ENCODE measurements at places on chromosomes 5 and 9.
A peak's percentile ranks its signal among the peaks of the same experiment; 100 is the strongest.

- DNase-seq, result no peak
These were observed 881 bp downstream of the TNFAIP8 start for GRCh38 chr5:119356612-119357188.

DNA sequence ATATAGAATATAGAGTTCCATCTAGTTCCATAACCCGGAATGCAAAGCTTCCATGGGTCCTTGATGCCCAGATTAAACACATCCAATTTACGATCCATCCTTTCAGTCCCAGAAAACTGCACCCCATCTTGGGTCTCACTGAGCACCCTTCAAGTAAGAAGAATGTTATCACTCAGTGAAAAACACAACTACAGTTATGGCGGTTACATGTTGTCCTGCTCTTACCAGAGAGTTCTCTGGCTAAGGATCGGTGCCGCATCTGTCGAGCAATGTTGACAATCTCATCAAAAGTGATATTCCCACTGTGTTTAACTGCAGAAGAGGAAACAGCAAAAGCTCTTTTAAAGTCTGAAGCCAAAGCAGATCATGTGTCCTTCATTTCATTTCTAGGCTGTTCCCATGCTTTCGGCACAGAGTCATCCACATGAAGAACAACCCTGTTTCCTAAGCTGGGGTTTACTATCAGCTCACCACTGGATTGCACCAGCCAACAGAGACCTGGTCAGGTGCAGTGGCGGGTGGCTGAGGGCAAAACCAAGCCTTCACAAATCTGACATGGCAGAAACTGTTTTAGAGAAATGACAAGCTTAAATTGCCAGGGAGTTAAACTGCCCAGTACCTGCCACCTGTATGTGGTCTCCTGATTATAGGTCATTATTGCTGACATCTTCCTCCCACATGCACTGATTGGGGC is 2.9 kb downstream of the RPL12 start:
- no peak for DNase-seq

DNA sequence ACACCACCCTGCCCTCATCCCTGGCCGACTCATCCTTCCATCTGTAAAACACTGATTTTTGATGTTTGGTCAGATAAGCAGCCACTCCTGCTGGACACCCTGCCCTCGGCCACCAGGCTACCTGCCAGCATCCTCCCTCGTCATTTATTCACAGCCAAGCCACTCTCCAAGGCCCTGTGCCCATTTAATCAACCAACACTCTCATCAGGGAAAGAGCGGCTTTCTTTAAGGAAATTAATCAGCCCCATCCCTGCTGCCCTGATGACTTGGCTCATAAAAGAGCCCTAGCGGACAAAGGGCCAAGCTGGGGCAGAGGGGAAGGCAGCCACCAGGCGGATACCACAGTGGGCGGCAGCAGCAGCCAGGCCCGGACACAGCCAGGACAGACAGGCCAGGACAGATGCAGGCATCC is 52.4 kb downstream of the GOLM1 start:
- no peak for DNase-seq

GRCh38 chr5:165135565-165135964 is 1630.1 kb downstream of the MAT2B start:
- no peak for DNase-seq

DNA sequence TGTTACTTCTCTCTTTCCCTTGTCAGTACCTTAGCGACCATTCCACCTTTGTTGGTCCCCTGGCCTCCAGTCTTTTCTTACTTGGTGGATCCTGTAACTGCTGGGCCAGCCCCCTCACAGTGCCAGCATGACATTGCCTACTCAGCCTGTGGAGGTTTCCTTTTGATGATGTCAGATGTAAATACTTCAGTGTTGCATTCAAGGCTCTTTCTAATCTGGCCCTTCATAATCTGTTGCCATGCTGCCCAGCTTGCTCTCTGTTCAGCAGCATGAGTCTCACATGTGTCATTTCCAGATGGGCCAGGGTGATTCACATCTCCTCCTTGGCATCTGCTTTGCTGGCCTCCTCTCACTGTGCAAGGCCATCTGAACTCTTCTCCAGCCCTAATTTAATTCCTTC is 57.1 kb downstream of the MAST4 start:
- DNase-seq, result no peak

GRCh38 chr5:65835191-65835590 is 91.2 kb upstream of the ERBIN start:
- DNase-seq, result no peak

- no peak for DNase-seq
These were observed 154.1 kb downstream of the NTRK2 start for GRCh38 chr9:84823421-84824271.

GRCh38 chr9:117160254-117160653 is 254.6 kb downstream of the ASTN2 start:
- no peak for DNase-seq

GRCh38 chr5:132496631-132497487 is 6.3 kb upstream of the IRF1 start:
- peak; percentile 76 for DNase-seq

DNA sequence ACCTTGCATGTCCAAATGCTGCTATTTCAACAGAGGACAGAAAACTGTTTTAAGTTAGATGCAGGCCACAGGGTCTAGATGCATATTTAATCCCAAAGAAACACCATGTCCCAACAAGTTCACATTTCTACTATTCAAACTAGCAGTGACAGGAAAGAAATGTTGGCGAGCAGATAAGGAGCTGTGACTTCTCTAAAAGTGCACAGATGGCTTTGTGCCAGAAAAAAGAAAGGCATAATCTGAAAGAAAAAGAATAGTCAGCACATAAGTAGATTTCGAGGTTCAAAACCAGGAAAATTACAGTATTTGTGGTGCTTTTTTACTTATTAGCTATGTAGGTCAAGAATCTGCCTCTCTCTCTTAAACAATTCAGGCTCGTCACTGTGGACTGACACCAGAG is 178.3 kb downstream of the DNAH5 start:
- DNase-seq, result no peak

DNA sequence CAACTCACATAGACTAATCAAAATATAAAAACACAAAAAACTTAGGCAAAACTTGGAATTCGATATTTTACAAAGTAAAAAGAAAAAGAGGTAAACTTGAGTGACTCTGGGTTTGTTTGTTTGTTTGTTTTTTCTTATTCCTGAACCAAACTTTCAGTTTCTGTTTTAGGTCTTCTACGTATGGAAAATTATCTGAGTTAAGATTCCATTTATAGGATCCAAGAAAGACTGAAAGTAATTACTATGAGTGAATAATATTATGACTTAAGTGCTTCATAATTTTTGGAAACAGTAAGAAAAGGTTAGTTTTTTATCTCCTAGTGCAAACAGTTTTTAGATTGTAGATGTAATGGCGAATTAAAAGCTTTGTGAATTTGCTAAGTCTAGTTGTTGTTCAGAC is 13.2 kb downstream of the ST8SIA4 start:
- no peak for DNase-seq

DNA sequence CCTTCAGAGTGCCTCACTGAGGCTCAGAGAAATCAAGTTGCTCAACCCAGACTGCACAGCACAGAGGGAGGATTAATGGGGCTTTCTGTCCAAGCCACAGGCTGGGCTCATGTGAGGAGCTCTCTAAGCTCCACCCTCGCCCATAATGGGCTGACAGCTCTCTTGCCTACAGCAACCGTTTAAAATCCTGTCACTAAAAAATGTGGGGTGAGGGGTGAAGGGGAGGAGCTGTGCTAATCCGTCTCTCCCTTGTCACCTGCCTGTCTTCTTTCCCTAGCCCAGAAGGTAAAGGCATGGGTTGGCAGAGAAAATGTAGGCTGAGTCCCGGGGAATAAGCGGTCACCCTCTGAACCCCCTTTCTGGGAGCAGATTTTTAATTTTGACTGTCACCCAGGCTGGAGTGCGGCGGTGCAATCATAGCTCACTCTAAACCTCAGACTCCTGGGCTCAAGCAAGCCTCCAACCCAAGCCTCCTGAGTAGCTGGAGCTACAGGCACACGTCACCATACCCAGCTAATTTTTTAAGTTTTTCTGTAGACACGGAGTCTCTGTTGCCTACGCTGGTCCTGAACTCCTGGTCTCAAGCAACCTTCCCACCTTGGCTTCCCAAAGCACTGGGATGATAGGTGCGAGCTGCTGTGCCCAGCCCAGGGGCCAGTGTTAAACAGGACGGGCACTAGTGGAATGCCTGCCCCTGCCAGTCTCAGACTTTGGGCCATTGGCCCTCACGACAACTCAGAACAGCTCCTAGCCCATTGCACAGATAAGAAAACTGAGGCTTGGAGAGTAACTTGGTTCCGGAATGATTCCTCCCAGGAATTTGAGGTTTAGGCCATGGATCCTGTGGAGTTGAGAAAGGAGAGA is 89.5 kb downstream of the LMX1B start:
- no peak for DNase-seq

DNA sequence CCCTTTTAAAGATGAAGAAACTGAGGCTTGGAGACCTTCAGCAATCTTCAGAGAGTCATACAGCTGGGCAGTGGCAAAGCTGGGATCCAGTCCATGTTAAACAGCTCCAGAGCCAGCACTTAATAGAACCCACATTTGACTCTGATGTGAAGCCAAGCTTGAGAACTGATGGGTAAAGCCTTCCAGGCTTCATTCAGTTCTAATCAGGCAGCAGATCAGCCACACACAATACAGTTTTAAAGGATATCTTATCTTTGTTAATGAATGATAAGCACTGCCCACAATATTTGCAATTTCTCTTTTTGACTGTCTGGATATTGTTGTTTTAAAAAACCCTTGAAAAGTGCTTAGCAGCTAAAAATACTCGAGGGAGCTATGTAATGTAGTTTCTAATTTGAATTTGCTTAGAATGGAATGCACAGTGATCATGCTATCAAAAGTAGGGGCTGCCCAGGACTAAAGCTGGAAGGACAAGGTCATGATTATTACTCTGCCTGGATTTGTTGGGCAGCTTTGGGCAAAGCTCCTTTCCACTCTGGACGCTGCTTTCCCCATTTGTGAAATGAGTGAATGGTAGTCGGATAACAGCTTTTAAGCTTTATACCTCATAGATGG is 31.3 kb upstream of the HTR4 start:
- no peak for DNase-seq

- DNase-seq, result no peak
These were observed 126.2 kb downstream of the BASP1 start for GRCh38 chr5:17343675-17344074.

DNA sequence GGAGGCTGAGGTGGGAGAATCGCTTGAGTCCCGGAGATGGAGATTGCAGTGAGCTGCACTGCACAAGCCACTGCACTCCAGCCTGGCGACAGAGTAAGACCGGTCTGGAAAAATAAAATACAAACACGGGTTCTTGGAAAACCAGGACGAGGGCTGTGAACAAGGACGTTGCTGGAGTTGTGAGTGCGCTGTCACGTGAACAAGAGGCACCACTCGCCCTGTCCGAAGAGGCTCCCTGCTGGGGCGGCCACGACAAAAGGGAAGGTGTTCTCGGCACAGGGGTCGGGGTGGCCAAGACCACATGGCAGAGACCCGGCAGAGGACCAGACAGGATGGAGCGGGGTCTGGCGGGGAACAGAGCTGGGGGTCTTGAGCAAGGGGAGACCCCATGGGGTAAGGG is 30.6 kb upstream of the UBAC1 start:
- DNase-seq, result no peak

DNA sequence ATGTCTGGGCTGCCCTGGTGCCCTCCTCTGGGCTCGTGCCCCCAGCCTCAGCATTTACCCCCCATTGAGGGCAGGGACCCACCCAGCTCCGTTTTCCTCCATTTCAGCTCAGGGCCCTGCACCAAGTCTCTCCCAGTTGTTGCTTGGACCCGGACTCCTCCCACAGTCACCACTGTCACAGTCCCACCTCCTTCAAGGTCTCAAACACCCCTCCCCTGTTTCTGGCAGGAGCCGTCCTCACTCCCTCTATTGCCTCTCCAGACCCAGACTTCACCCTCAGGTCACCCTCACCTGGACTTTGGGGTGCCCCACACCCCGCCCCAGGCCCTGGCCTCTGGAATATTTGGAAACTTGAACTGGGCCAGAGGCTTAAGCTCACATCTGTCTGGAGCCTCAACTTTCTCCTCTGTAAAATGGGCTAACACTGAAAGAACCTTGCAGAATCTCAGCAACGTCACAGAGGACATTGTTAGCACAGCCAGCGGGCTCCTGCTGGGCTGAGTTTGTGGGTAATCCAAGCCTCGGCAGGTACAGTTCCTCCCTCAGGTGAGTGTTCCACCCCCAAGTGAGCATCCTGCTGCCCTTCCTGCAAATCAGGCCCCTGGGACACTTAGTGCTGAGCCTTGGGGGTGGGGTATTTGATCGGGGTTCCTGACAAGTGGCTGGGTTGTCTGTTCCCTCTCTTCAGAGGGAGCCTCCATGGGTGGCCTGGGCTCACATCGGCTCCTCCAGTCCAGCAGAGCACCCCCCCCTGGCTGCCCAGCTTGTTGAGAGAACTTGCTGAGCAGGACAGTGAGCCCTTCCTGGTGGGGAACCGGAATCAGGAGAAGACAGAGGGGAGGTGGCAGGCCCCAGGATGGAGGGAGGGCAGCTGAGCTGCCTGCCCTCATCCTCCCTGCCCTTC is 130.1 kb downstream of the C9orf50 start:
- DNase-seq, result no peak

GRCh38 chr5:125476901-125477585 is 730.6 kb upstream of the ZNF608 start:
- DNase-seq, result no peak

DNA sequence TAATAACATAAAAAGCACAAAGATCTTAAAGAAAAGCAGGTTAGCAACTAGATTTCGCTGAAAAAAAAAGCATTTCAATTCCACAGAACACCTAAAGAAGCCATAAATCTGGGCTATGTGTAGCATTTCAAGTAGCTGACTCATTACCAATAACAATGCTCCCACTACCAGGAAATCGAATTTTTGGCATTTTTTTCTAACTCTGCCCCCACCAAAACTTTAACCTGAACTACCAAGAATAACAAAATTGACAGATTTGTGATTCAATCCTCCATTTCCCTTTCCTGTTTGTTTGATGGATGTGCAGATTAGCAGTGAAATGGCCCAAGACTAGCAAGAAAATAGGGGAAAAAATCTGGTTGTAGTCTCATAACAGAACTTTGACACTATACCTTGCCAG is 180.2 kb downstream of the RASEF start:
- DNase-seq, result no peak

DNA sequence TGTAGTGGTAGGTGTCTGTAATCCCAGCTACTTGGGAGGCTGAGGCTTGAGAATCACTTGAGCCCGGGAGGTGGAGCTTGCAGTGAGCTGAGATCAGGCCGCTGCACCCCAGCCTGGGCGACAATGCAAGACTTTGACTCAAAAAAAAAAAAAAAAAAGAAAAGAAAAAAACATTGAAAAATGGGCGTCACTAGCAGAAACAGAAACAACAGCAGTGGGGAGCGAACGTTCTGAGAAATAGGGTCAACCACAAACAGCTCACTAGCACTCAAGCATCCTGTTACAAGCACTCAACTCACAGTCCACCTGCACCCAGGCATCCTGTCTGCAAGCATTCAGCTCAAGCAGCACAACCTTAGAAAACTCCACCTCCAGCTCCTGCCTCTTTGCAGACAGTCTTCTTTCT is 17.2 kb downstream of the TRIM14 start:
- peak; percentile 74 for DNase-seq

GRCh38 chr9:128244091-128244836 is 31.5 kb downstream of the GOLGA2 start:
- no peak for DNase-seq

DNA sequence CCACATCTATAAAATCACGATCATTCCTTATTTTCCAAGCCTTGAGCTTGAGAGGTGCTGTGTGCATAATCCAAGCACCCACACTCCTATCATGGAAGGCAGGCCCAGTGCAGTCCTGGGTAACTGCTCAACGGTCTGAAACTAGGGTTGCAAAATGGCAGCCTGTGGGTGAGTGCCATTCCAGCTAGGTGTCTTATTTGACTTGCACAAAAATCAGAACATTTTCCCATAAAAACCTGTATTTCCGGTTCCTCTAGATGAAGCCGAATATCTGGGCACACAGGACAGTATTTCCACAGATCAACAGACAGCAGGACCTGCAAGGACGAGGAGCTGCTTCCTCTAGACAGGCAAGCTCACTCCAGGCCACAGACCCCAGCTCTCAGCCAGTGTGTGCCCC is 588.8 kb downstream of the BNC2 start:
- no peak for DNase-seq
